GM19239 (cell line): ENCODE measurements at places on chromosomes 1 and 21.

DNA sequence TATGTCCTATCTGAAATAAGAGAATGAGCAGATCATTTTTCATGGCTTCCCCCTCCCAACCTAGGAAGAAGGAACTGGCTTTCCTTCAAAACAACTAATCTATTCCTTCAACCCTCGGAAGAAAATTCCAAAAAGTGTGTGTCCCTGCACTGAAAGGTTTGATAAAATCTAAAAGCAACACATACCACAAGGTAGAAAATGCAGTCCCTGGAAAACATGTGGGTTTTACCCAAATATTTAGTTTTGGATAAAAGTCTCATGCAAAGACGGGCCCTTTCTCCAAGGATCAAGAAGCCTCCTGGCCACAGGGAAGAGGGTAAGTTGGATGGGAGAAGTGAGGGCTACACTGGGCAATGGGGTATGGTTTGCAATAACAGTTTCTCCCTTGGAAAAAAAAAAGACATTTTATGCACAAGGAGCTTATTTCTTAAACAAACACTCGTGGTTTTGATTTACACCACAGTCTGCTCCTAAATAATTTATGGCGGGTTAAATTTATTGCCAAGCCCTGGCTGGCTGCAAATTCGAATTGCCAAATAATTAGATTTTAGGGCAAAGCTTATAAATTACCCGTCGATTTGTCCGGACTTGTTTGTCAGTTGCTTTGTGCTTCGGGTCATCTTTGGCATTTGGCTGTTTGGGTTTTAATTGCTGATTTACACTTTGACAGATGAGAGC, 28.9 kb downstream of the ERI3 start:
- no peak for DNase-seq

DNA sequence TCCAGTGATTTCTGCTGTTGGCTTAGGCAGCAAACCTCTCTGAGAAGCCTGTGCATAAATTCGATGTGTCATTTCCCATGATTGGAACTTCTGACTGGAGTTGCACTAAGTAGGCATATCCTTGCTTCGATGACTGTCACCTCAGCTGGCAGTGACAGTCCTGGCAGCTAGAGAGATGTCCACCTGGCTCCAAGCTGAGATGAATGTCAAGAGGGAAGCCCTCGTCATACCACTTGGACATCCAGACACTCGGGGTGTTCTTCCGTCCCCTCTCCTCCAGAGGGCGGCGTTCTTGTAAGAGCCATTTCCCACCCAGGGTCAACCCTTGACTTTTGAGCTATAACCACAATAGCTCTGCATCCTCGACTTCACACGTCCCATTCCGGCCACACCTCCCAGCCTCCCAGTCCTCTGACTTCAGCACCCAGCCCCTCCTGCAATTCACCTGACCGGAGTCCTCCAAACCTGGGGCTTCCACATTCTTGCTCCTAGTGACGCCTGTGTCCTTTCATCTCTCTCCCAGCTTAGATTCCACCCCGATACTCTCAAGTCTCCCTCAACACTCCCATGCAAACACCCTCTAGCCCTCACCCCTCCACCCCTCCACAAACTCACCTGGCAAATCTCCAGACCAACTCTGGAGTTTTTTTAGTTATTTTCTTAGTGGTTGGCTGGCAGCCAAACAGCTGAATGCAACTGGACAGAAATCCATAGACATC, 17.3 kb downstream of the CA6 start:
- peak; percentile 68 for DNase-seq

DNA sequence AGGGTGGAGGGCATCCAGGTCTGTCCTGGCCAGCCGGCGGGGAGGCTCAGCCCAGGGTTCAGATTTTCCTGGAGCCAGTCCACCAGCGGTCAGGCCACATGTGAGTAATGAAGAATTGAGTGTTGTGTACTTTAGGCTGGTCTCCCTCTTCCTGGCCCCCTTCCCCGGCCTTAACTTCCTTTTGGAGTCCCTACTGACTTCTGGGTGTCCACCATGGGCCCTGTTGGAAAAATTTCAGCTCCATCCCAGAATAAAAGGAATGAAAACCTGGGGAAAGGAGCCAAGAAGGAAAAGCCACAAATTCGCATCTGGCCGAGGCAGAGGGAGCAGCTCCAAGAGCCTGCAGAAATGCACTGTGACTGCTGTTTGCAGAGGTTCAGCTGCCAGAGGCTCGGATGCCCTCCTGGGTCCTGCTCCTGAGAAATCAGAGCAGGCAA, 35.5 kb upstream of the HHAT start:
- no peak for DNase-seq

DNA sequence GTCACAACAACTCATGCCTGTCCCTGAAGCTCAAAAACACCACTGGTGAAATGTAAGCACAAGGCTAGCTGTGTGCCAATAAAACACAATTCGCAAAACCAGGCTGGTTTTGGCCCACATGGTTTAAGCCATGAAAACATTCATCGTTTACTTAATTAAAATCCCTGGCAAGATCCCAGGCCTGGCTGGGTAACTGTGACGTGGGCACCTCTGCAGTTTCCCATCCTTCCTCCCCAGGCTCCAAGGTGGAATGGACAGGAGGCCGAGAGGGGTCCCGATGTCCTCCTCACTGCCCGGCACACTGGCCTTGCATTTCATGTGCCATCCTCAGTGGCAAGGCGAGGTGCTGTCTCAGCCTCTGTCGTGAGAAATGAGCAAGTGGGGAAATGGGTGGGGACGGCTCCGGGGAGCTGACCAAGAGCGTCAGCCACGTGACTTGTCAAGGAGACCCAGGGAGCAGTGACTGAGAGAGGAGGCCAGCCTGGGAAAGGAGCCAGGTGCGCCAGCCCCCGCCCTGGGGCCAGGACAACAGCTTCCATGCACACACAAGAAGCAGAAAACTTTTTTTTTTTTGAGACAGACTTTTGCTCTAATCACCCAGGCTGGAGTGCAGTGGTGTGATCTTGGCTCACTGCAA, 153.1 kb upstream of the RAB4A start:
- no peak for DNase-seq

- no peak for DNase-seq
Measured at GRCh38 chr1:231233735-231234417, 7.1 kb upstream of the GNPAT start.

DNA sequence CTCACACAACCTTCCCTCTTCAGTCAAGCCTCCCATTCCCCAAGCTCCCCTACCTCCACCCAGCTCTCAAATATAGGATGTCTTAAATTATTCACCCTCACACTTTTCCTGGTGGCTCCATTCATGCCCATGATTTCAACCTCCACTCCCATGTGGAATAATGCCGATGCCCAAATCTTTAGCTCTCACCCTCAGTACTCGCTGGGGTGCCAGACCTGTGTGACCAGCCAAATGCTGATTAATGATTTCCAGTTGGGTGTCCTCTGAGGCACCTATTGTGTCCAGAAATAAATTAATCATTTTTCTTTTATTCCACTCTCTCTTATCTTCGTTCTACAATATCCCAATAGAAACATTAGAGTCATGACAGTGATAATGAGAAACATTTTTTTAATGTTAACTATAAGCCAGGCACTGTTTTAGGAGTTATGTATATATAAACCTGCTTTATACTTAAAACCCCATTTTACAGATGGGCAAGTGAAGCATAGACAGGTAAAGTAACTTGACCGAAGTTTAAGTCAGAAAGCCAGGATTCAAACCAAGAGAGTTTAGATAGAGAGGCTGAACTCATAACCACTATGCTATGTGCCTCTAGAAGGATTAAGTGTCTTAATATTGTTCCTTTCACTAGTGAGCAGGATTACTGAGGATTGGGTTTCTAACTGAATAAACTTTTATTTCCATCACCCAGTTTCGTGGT, 209.7 kb downstream of the DUSP10 start:
- no peak for DNase-seq

DNA sequence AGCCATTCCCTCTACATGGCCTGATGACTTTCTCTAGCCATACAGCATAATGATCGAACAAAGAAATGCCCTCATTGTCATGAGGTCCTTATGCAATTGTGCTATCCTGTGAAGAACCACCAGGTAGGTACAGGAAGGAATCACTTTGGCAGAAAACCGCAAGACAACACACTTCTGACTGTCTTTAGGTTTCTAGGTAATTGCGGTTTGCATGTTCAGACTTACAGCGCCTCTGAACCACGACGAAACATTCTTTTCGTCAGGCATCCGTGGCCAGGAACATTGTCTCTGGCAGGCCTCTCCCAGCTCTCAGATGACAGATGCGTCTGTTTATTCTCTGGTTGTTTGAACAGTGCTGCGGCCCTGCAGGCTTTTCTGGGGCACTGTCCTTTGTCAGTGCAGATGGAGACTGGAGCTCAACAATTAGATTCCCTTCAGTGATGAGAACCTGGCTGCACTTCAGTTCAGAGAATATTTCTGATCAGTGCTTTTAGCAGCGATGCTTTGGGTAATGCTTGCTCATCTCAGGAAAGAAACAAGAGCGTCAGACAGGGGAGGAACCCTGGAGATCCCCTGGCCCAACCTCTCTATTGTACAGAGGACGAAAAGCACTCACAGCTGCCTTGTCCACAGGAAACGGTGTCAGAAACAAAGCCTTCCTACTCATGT, 63.4 kb downstream of the B3GALT5 start:
- DNase-seq, result no peak

DNA sequence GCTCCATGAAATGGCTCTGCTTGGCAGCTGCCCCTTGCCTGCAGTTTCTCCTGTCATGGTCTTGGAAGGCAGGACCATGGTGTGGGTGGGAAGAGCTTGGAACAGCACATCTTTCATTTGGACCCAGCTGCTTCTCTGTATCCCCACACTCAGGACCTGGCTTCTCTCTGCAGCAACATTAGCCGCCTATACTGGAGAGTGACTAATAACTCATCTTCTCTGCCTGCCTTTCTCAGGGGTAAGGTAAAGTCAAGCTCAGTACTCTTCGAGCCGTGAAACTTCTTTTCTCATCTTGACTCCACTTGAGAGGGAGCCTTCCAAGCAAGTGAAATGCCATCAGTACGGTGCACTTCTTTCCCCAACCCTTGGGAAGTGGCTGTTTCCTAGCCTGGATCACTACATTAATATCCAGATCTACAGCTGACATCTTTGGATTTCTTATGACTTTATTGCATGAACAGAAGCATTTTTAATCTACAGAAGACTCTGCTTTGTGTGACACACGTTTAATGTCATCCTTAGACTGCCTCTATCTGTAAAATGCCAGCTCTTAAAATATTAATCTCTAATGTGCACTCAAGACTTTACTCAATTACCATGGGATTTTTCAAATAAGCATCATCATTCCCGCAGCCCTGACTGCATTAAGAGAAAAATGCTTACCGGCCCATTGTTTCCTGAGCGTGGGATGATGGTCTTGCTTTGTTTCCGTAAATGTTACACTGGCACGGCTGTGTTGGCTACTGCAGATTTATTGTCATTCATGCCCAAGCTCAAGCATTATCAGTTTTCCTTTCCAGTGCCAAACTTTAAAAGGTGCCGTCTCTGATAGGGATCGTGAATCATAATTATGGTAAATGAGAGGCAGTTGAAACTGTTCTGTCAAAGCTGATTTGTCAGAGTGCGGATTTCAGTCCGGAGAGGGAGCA, 242.9 kb downstream of the HHAT start:
- DNase-seq, result no peak

GRCh38 chr1:97680894-97681293, 239.9 kb downstream of the DPYD start:
- DNase-seq, result no peak
